ENCODE measurements at places on chromosomes 11 and 22.

GRCh38 chr11:85137597-85137996, 489.5 kb downstream of the DLG2 start:
- no peak for DNase-seq

- no peak for DNase-seq
Observed at GRCh38 chr11:61055776-61056175, 46.5 kb upstream of the CD5 start.

DNA sequence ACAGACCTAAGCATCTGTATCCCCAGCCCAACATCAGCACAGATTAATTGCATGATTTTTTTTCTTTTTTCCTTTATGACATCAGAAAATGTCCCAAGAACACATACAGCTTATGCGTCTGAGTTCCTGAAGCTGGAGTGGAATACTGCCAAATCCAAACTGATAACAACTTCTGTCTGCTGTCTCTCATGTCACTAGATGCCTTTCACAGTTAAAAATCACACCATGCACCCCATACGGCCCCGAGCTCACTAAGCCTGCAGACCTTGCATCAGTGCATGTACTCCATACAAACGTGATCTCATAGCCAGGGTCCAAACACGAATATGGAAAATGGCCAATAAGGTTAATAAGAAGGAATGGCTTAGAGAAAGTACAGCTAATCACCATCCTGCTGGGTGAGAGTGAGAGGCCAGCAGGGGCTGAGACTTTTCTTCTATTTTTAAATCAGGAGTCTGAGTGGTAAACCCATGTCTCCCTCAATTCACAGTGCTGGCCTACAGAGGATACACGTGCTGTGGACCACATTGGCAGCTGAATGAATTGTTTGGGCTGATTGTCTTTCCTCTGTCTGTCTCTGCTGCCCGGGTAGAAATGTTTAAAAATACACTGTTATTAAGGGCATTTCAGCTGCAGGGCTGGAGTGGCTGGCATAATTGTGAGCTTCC, 350.6 kb upstream of the RAG2 start:
- DNase-seq: no peak

- DNase-seq: peak; percentile 60
Observed at GRCh38 chr11:60914633-60915247, 782 bp downstream of the TMEM109 start.

DNA sequence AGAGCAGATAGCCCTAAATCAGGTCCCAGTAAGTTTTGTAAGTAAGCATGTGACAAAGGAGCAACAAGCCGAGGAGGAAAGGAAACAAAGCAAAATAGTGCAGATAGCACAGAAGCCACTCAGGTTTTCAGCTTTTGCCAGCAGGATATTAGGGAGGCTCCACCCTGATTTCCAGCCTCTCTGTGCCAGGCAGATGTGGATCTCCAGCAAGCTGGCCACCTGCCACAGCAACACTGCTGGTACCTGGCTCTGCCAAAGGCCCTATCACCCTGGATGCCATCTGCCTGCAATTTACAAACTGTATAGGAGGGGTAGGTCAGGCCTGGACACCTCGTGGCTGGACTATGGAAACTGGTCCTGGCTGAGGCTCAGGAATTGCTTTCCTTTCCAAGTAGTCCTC, 12.2 kb upstream of the NNMT start:
- no peak for DNase-seq

GRCh38 chr11:96288915-96289314, 54.1 kb downstream of the MAML2 start:
- no peak for DNase-seq

DNA sequence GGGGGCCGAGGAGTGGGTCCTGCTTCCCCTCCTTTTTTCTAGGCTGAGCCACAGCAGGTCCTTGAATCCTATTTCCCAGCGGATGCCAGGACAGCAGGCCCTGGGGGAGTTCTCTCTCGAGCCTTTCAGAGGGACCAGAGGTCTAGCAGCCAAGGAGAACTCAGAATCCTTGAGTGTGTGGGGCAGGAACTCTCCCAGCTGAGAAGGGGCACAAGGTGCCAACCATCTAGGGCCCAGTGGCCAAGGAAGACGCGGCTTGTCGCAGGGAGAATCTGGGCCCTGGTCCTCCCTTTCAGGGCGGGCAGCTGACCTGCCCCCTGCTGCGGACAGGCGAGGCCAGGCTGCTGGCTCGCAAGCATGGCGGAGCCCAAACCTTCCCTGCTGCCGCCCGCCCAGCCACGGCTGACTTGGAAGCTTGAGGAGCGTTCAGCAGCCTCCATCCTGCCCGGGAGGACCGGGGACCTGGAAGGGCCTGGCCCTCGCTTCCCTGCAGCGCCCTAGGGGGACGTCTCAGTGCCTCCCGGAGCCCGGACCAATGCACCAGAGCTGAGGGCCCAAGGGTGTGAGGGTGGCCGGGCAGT, 972 bp upstream of the TSSC4 start:
- peak; percentile 57 for DNase-seq

DNA sequence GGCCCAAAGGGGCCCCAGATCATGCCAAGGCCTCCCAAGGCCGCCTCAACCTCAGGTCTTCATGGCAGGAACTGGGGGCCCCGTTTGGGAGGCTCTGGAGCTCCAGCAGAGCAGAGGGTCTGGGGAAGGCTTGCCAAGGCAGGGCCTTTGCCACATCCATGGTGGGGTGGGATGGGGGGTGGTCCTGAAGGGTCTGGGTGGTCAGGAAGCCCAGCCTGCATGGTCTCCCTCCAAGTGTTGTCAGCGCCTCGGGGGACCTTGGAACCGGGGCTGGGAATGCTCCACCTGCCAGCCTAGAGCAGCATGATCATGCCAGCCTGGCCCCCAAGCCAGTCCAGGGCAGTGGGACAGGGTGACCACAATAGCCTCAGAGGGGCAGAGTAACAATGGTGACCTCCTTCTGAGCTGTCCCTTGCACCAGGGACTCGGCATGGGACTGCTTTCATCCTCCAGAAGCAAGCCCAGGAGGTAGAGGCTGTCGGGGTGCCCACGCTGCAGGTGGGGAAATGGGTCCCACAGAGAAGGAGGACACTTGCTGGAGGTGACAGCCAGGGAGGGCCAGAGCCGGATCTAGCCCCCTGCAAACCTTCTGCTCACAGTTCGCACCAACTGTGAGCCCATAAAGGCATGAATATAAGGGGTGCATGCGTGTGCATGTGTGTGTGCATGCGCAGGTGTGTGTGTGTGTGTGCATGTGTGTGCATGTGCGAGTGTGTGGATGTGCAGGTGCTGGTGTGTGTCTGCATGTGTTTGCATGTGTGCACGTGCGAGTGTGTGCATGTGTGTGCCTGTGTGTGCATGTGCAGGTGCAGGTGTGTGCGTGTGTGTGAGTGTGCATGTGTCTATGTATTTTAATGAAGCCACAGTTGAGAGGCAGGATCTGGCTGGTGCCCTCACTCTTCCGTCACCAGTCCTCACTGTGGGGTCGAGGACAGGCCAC, 63.8 kb downstream of the MYEOV start:
- no peak for DNase-seq

- no peak for DNase-seq
Observed at GRCh38 chr22:20256551-20257211, 11.4 kb downstream of the RTN4R start.

- DNase-seq: no peak
Observed at GRCh38 chr11:108587109-108587508, 6.5 kb downstream of the EXPH5 start.

DNA sequence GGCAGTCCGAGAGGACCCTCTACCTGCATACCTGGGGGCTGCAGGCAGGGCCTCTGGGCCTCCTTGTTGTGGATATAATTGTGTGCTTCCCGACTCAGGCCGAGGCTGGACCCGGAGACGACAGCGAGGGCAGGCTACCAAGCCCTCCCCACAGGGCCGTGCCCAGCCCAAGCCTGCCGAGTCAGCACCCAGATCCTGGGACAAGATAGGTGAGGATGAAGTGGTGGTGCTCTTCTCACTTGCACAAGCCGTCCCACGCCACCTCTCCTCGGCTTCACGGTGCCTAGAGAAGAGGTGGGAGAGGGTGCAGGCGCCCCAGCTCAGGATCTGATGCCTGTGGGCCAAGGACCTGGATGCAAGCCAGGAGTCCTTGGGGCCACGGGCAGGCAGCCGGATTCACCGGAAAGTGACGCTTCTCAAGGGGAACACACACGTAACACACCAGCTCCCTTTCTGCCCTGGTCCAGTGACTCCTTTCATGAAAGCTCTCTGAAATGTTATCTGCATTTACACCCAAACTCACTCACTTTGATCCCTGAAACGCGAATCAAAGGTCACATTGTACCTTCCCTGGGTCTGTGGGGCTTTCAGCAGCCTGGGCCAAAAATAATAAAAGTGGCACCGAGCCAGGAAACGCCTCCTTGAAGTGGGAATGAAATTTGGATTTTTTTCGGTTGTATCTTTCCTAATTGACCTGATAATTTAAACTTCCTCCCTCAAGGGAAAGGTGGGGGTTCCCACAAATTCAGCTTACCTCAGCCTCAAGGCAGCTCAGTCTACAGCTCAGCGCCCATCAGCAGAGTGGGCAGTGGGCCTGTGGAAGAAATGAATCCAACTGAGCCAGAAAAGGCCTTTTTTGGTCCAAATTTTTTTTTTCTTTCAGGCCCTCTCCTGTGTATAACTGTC, 1.1 kb upstream of the GNB1L start:
- no peak for DNase-seq

DNA sequence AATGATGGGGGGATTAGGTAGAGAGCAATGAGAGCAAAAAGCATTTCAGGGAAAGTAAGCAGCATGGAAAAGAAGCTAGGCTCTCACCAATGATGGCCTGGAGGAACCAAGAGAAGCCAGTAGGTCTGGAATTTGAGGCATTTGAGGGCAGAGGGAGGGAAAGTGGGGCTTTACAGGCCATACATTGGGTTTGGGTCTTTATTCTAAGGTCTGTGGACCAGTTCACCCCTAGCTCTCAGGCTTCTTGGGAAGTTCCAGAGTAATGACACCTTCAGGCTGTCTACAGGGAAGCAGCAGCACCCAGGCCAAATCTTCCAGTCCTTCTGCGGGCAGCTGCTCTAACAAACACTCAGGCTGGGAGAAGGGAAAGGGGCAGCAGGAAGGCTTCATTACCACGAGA, 29.4 kb downstream of the ARFGAP2 start:
- no peak for DNase-seq

GRCh38 chr11:66629356-66629755, 9.1 kb upstream of the RBM4 start:
- no peak for DNase-seq

DNA sequence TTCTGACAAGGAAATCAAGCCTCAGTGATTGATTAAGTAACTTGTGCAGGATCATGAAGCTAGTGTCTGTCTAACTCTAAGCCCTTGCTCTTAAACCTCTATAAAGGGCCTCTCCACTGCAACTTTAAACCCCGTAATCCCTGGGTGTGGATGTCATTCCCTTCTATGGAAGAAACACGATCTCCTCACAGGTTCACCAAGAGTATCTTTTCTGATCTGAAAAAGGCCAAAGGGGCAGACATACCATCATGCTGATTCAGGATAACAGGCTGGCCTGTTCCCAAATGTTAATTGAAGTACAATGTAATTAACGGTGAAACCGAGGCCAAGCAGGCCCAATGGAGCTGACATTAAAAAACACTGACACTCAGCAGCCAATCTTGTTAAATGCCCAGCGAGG, 17.1 kb downstream of the TTC12 start:
- peak; percentile 50 for DNase-seq

GRCh38 chr11:113647108-113647507, 59.0 kb downstream of the TMPRSS5 start:
- no peak for DNase-seq

DNA sequence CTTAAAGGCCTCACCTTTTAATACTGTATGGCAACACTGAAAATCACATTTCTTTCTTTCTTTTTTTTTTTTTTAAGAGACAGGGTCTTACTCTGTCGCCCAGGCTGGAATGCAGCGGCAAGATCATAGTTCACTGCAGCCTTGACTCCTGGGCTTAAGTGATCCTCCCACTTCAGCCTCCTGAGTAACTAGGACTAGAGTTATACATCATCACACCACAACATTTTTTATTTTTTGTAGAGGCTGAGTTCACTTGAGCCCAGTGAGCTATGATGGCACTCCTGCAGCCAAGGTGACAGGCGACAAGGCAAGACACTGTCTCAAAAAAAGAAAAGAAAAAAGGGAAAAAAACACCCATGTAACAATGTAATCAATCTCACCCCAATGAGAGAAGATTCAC, 10.0 kb downstream of the ARFGAP3 start:
- no peak for DNase-seq

GRCh38 chr11:33376331-33377310, 119.4 kb downstream of the HIPK3 start:
- DNase-seq: peak; percentile 66

GRCh38 chr11:129312730-129313503, 62.7 kb upstream of the BARX2 start:
- no peak for DNase-seq

GRCh38 chr11:104823657-104824056, 74.6 kb downstream of the CASP12 start:
- DNase-seq: no peak

GRCh38 chr11:119134389-119134978, 13.1 kb downstream of the HINFP start:
- peak; percentile 24 for DNase-seq

DNA sequence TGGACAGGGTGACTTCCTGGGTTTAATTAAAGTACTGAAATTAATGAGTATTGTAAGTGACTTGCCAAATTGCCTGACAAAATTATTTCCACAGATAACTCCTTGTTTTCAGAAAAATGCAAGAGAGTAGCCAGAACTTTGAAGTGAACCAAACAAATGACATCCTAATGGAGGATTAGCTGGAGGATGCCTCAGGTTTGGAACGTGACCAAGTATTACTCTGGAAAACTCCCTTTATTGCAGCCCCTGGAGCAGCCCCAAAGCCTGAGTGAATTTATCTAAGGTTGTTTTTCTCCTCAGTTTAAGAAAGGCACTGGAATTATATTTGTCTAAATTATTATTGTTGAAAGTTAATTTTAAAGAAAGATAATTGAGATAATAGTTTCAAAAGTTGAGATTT, 343.6 kb upstream of the MTNR1B start:
- no peak for DNase-seq

GRCh38 chr11:235609-235996, 539 bp downstream of the SIRT3 start:
- DNase-seq: no peak

DNA sequence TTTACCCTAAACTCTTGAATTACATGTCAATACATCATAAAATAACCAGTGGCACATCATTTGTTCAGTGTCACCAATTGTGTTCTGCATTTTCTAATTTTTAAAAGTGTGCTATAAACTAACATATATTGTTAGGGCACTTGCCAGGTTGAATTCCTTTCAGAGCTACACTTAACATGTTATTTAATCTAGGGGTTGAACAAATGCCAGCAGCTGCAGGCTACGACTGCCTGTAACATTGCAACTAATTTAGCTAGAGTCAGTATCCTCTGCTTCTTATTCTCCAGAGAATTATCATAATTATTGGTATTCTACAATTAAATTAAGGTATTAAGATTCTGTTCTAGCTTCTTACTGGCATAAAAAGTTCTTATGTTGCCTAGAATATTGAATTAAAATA, 46.4 kb upstream of the ARHGAP42 start:
- no peak for DNase-seq

GRCh38 chr11:87330187-87330601, 292.5 kb downstream of the TMEM135 start:
- no peak for DNase-seq

GRCh38 chr11:118699506-118700220, 20.2 kb upstream of the TREH start:
- DNase-seq: no peak

- no peak for DNase-seq
Observed at GRCh38 chr11:125921042-125921441, 16.7 kb downstream of the DDX25 start.

Data from neural progenitor cell (in vitro differentiated cells).